ENCODE measurements at places on chromosomes 5 and 9.

DNA sequence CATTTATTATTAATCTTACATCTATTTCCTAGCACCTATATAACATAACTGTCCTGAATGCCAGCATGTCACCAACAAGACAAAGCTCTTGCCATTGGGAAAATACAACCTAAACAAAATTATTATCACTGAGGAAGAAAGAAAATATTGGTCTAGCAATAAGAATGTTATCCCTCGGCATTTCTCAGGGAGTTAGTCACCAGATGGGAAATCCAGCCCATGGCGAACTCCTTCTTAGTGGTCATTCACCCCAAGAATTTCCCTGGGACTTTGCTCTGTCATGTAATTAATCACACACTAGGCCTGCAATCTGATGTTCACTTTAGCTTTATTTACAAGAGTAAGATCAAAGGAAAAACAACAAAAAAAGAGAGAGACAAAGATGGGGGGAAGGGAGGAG is 56.1 kb upstream of the TAS2R1 start:
- no peak for DNase-seq

- no peak for DNase-seq
Observed at GRCh38 chr5:33231214-33231710, 209.5 kb upstream of the TARS1 start.

DNA sequence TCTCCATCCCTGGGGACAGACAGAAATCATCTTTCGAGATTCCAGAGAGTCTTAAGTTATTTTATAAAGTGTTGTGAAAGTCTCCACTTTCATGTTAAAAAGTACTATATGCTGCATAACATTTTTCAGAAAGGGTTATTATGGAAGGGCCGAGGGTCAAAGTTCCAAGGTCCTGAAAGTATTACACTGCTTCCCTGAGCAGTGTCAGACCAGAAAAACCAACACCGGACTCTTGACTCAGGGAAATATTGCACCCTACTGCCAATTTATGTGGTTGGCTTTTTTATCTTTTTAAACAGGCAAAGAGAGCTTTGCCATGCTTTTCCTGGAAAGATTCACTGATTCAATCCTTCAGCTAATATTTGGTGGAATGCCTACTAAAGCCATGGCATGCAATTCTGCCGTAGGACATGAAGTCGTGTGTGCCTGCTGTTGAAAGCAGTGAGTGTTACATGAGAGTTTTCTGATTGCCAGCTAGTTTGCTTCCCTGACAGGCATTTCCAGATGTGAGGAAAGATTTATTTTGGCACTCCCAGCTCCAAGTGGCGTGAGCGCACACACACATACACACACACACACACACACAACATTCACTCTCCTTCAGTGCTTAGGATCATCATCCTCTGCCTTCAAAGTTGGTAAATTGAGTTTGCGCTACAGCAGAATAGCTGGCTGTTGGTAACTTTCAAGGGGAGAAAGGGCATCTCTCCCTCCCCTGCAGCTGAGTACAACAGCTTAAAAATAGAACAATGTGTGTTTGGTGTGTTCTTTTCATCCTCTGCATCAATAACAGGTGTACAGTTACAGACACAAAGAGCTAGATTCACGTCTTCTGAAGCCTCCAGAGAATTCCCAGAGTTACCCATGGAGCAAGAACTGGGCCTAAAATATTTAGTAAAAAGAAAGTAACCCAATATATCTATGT is 45.6 kb downstream of the SLC1A3 start:
- DNase-seq = no peak

DNA sequence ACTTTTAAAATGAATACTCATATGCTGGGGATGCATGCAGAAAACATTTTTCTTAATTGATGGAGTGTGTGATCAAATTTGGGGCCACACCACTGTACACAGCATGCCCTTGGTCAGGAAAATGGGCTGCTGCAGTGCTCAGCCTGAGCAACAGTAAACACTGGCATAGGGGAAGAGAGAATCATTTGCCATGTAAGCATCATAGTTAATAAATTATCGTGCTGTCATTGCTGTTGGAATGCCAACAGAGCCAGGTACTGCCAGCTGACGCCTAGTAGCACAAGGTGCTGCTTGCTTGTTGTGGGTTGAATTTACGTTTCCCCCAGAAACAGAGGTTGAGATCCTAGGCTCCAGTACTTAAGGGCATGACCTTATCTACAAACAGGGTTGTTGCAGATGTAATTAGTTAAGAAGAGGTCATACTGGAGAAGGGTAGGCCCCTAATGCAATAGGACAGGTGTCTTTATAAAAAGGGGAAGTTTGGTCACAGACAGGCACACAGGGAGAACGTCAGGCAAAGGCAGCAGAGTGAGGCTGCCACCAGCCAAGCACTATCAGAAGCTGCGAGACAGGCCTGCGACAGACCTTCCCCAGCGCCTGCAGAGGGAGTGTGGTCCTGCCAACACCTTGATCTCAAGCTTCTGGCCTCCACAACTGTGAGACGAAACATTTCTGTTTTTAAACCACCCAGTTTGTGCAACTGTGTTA is 25.3 kb downstream of the DAP start:
- DNase-seq = no peak

- no peak for DNase-seq
Observed at GRCh38 chr5:92119110-92119509, 736.0 kb upstream of the ARRDC3 start.

DNA sequence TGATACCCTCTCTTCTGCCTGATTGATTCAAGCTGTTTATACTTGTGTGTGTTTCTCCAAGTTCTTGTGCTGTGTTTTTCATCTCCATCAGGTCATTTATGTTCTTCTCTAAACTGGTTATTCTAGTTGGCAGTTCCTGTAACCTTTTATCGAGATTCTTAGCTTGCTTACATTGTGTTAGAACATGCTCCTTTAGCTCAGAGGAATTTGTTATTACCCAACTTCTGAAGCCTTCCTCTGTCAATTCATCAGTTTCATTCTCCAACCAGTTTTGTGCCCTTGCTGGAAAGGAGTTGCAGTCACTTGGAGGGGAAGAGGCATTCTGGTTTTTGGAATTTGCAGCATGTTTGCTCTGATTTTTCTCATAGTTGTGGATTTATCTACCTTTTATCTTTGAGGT is 126.2 kb upstream of the FTMT start:
- no peak for DNase-seq

DNA sequence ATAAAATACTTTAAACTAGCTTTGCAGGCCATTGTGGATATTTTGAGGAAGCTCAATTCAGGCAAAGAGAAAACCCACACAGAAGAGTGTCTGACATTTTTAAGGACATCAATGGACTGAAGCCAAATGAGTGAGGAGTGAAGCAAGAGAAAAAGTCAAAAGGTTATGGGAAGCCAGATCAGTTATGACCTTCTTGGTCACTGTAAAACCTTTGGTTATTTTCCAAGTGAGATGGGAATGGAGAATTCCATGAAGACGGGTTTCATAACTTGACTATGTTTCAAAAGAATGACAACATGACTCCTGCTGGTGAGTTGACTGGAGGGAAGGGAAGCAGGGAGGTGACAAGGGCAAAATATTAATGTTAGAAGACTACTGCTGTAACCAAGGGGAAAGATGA is 585.2 kb downstream of the EFNA5 start:
- DNase-seq = no peak

DNA sequence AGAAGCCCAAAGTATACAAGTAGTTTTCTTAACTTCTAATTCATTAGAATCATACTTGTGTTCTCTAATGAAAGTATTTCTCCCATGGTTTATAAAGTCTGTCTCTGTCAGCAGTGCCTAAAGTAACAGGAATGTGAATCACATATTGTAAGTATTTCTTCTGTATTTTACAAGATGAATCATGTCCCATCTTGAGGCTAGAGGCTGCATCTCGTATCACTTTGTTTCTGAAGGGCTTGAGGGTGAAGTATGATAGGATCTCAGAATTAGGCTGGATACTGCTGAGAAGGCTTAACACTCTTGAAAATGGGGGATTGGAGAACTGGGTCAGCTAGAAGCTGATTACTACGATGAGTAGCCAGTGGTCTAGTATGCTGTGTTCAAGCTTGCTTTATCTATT is 242.2 kb upstream of the ACTBL2 start:
- no peak for DNase-seq

DNA sequence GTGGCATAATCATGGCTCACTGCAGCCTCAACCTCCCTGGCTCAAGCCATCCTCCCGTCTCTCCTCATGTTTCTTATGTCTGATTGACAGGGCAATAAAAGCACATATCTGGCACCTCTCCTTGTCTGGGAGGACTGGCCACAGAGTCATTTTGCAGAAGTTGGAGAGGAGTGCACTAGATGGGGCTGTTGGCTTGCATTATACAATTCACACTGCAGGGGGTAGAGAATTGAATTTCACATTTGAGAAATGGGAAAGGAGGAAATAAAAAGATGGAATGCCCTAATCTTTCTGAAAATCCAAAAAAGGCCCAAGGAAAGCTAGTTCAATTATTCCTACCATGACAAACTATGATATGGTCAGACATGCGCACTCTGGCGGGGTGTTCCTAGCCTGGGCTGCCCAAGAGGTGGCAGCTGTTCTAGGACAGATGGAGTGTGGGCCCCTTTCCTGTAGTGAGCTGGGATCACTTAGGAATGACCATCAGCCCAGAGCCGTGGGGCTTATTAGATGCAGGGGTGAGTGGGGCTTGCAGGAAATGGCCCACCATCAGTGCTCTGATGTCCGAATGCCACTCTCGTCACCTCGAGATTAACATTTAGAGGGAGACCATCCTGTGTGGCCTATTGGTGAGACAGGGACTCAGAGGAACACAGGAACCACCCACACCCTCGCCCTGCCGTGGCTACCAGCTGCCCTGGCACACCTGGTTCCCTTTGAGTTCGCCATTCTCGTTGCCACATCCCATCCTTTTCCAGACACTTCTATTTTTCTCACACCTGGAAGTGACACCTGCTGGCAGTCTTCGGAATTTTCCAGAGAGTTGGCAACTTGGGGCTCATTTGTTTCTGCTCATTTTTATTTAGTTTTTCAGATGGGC is 21.8 kb upstream of the ANKRD18A start:
- no peak for DNase-seq

GRCh38 chr5:107478068-107478641 is 192.6 kb downstream of the EFNA5 start:
- DNase-seq = no peak

DNA sequence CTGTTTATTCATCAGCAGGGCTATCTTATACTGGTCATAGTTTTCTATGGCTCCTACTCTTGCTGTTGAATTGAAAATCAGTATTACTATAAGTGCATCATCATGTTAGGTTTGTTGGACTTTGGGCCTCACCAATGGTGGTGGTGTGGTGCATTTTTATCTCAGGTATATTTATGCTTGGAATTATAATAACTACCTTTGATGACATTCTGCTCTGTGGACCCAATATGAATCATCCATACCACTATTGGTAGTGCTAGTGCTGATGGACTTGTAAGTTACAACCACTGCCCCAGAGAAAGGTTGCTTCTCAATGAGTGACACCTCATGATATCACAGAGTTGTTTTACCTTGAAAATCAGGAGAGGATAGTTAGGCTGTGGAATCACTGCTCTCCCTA is 28.0 kb downstream of the IL9 start:
- no peak for DNase-seq

DNA sequence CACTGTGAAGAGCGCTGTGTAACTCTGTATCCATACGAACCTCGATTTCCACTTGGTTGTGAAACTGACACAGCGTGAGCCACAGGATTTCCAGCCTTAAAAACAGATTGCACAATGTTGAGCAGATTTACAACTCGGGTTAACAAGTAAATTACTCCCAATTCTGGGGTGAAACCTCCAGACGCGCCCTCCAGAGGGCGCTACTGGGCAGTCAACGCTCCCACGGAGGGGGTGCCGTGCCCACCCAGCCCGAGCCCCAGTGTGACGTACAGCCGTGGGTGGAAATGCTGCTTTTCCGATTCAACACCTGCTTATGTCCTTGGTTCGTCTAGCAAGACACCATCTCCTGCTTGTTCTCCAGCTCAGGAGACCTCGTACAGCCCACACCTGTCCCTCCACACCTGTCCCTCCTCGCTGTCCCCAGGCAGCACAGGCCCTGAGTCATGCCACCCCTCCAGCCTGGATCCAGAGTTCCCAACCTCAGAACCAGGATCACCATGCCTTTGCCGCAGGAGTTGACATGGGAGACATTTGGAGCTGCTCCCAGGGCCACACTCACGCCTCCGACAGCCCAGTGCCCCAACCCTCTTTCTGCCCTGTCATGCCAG is 34.4 kb upstream of the SLC6A3 start:
- no peak for DNase-seq

DNA sequence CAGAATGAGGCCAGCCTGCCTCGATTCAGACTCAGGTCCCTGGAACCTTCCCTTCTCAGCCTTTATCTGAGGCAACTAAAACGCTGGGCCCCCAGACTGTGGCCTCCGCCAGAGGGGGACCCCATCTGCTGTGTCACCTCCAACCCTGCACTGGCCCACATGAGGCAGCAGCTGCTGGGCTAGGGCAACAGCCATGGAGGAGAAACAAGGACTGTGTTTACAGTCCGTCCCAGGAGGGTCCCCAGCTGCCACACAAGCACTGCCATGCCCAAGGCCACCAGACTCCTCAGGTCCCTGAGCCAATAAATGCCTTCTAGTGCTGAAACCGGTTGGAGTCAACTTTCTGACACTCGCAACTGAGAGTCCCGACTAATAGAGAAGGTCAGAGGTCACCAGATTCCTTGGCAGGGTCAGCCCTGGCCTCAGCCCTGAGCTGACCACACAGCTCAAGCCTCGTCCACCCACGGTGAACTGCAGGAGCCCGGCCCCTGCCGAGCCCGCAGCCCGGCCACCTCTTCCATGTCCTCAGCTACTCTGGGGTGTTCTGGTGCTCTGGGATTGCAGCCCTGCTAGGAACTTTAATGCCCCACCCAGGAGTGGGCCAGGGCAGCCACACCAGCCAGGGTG is 77.0 kb downstream of the ZNF354C start:
- no peak for DNase-seq

DNA sequence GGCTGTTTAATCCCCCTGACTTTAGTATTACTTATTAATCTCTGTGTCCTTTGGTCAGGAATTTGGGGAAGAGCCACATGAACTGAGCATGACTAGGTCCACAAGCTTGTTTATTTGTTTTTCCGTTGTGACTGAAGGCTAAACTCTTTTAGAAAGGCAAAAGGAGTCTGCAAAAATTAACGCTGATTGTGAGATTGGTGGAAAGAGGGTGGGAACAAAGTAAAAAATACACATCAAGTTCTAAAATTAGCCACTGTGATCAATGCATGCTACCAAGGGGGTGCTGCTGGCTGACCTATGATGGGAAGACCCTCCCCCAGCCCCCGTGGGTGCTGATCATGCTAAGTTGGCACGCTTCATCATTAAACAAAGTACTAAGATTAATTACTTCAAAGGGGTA is 356.8 kb downstream of the ADGRV1 start:
- no peak for DNase-seq

DNA sequence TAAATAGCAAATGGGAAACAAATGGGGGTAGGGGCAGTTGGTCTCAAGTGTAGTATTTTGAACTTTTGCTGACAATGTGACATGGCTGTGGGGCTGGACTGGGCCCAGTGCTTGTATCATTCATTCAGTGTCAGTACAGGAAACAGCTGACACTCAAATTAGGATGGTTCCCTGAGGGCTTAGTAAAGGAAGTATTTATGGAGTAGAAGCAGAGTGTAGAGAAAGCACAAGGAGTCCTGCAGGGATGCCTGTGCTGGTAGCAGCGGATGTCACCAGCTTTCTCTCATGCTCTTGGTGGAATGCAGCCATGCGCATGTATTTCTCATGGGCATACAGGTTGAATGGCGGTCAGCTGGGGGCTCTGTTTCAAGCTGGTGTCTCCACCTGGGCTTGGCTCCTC is 72.9 kb upstream of the SLC44A1 start:
- no peak for DNase-seq

All from stimulated activated CD8-positive, alpha-beta memory T cell treated with anti-CD3 and anti-CD28 coated beads, Interleukin-4, amount 100 ng/mL, for 1 hour (primary cell).